Stimulated activated CD8-positive, alpha-beta memory T cell treated with anti-CD3 and anti-CD28 coated beads, Interleukin-12 subunit alpha, Interleukin-12 subunit beta, amount 100 ng/mL, for 1 hour (primary cell): ENCODE measurements at places on chromosomes 3 and 15.

- peak; percentile 8 for DNase-seq
Measured at GRCh38 chr3:142180761-142181362, 31.5 kb upstream of the TFDP2 start.

DNA sequence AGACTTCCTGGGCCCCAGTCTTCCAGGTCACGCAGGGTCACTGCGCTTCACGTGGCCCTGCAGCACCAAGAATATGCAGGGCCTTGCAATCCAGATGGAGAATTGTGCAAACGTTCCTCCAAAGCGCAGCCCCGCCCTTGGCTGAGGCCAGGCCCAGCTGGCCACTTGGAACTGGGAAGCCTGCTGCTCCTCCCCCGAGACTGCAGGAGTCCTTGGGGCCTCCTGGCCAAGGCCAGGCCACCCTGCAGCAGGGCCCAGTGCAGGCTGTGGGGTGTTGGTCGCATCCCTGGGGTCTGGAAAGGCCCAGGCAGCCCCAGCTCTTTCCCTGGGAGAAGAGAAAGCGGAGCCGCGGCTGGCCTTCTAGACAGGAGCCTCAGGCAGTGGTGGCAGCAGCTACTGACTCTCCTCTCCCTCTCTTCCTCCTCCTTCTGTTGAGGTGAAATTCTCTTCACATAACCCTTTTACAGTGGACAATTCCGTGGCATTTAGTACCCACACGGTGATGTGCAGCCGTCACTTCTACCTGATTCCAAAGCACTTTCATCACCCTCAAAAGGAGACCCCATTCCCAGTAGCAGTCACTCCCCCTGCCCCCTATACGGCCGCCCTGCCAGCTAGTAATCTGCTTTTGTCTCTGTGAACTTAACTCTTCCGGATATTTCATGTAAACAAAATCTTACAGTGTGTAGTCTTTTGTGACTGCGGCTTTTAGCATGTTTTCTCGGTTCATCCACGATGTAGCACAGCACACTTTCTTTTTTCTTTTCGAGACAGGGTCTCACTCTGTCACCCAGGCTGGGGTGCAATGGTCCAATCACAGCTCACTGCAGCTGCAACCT, 103.9 kb downstream of the TMEM266 start:
- no peak for DNase-seq

DNA sequence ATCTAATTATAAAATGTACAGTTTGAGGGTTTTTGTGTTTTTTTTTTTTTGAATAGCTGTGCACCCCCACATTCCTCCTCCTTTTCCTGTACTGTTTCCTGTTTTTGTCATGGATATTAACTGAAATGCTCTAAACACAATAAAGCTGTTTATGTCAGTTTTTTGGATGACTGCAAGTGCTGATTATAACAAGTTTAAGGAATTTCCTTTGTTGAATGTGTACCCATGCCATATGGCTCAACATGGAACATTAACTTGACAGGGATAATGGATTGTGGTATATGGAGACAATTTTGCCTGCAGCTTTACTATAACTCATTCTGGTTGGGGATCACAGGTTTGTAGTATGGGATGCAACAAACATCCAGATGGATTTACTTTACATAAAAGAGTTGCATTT, 216.4 kb downstream of the TCF12 start:
- DNase-seq = no peak

- no peak for DNase-seq
Measured at GRCh38 chr15:34373951-34374350, 7.0 kb upstream of the LPCAT4 start.

GRCh38 chr15:31609258-31609681, 282.6 kb downstream of the KLF13 start:
- no peak for DNase-seq

DNA sequence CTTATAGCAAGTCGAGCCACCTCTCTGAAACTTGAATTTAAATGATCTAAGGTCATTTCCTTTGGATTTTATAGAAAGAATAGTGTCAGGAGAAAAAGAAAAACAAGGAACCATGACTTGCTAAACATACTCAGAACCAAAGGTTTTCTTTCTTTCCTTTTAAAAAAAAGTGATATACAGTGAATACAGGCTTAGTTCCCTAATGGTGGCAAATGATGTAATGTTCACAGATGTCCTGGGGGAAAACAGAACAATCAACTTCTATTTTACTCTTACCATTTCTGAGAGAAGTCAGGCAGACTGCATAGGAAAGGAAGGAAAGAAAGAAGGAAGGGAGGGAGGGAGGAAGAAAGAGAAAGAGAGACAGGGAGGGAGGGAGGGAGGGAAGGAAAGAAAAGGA, 56.5 kb downstream of the ST6GAL1 start:
- no peak for DNase-seq

DNA sequence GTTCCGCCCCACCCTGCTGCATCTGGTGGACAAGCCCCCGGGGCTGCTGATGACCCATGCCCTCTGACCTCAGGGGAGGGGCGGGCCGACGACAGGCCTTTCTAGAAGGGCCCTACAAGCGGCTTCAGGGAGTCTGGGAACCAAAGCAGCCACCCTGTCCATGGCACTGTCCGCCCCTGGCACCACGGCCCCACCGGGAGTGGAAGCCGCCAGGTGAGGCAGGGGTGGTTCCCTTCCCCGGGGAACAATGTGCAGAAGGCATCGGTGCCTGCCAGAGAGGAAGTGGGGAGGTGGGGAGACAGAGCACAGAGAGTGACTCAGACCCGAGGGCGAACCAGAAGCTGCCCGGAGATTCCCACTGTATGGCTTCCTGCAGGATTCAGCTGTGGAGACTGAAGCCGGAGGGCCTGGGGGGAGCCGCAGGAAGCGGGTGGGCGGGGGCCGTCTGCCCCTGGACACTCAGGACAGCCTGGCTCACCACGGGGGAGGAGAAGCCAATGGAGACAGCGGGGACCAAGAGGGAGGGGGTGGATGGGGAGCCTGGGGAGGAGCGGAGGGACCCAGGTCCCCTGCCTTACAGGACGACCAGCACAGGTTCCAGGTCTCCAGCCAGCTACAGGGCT, 134.0 kb downstream of the TPRA1 start:
- no peak for DNase-seq

DNA sequence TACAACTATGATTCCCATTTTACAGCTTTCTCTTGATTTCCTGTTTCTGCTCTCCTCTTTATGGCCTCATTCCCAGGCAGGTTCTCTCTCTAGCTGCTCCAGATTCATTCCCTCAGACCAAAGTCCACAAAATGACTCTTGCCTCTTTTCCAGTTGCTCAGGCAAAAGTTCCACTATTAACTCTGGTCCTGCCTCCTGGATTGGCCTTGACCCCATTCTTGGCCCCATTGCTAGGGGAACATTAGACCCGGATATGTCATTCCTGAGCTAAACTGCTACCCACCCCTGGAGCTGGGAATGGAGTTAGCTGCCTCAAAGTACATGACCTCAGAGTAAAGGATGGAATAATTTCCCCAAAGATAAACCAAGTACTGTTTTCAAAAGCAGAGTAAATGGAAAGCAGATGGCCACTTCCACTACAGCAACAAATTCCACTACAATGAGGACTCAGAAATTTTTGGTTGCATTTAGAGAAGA, 73.0 kb upstream of the GAP43 start:
- DNase-seq = no peak

DNA sequence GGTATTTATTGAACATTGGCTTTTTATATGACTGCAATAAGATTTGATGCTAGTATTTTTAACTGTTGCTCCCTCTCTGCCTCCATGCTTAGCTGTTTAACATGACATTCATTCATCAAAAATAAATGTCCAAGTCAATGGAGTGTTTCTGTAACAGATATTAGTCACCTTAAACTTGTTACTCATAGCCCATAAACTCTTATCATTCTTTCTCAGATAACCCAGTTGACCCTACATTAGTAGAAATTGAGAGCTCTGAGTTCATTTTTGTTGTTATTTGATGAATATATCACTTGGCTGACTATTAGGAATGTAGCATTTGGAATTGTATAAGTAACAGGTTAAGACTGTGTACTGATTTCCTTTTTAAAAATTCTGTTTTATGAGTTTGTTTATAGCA, 201.1 kb downstream of the UBE2E2 start:
- DNase-seq = no peak

- DNase-seq = no peak
Measured at GRCh38 chr3:11349446-11349845, 77.2 kb downstream of the ATG7 start.

- no peak for DNase-seq
Measured at GRCh38 chr3:195838714-195839113, 27.0 kb upstream of the MUC4 start.

DNA sequence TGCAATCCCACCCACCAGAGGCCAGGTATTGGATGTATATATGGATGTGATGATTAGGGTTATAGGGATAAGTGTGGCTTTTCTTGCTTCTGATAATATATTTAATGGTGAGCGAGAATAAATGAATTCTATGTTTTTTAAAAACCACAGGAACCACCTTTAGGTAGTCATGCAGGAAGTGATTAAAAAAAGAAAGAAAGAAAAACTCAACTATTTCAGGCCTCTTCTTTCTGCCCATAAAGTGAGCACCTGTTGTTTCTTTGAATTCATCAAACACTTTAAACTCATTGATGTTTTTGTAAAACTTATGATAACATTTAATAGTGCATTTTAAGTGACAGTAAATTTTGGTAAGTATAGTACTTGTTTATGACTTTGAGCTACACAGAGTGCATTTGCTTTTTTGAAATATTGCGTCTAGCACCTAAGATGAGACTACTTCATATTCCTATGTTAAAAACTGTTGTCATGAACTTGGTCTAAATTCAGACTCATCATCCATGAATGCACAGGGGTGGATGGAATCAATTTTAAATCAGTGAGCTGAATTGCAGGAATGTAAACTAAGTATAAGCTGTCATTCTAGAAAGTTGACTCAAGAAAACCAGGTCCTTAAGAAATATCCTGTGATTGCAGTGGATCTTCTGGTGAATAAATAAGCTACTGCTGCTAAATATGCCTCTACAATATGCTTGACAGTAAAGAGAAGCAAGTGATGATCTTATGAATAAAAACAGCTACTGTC, 764.4 kb upstream of the NECTIN3 start:
- DNase-seq = no peak

DNA sequence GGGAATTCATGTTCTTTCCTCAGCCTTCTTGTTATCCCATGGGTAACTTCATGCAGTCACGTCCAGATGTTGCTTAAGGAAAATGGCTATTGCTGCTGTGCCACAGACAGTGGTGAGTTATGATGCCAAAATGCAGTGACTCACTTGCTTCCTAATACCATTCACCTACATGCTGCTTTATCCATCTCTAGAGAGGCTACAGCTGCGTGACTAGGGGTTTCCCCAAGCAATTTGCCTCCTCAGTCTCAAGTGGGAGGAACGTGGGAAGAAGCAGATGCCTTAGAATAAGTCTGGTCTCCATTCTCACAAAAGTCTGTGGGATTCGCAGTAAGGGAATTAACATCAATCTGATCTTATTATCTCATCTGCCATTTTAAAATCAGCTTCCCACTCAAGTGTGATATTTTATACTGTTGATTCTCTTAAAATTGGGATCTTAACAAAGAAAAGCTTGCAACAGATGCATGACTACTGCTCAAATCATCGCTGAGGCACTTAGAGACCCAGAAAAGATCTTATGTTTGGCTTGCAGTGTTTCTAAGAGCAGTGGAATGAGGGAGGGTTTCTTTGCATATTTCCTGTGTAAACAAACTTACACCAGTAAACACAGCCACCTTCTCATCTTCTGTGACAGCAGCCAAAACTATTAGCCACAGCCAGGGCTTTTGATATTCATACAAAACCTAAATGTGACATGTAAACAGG, 62.0 kb upstream of the ACP3 start:
- no peak for DNase-seq

- DNase-seq = no peak
Measured at GRCh38 chr3:123584284-123584987, 417 bp downstream of the HACD2 start.

GRCh38 chr3:99670556-99670950, 32.2 kb downstream of the COL8A1 start:
- no peak for DNase-seq

DNA sequence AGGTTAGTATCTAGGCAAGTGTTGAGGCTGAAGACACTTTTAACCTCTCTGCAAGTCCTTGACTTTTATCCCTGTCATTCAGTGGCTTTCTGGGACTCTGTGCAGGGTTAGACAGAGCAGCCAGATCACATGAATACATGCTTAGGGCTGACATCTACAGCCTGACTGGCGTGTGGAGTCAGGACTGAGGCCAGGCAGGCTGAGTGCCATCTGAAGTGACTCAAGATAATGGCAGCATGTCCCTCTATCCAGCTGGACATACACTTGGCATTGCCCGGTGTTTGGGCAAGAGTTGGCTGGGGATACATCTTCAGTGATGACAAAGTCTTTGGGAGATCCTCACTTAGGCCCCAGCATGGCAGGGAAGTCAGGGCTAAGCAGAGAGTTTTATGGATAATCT, 22.4 kb downstream of the DUOX2 start:
- no peak for DNase-seq

DNA sequence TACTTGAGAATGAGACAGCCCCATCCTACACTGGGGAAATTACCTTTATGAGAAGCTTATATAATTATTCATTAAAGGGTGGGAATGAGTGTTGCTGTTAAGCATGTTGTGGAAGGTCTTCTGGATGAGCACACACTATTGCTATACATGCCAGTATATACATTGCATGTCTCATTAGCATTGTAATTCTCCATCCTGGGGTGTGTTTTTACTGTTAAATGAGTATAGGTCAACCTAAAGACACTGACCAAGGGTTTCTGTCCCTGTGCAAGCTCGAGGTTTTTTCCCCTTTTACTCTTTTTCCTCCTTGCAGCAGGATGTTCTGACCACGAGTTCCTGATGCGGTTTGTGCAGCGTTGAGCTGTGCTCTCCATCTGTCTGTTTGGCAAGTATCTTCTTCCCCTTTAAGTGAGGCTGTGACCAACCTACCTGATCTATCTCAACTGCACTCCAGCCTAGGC, 7.2 kb upstream of the IVD start:
- no peak for DNase-seq

DNA sequence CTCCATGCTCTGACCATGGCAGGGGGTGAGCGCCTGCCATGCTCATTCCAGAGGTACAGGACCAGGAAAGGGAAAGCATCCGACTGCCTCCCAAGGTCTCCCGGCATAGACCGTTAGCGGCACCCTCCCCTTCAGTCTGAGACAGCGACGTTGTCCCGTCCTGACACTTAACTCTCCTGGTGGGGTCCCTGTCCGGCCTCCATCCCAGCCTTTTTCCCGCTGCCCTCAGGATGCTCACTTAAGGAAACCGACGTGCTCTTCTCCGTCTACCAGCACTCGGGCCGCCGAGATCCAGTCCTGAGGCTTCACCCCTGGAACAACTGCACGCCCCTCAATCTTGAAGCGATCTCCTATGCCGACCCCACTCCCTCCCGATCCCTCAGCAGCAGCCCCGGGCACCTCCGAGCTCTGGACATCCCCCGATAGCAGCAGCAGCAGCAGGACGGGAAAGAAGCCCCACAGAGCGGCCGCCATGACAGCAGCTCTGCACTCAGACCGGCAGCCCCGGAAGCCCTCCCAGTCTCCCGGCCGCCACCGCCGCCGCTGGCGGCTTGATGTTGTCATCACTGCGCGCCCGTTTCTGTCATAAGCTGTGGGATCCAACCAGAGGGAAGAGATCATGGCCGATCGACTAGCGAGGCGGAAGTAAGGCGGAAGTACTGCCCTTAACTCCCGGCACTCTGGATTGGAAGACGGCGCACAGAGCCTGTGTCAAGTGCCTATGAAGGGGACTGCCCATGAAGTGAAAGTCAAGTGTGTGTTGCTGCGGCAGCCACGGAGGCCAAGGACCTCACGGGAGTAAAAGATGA, at the start of the genes EMC7 and PGBD4:
Gene EMC7 (minus strand): TSS at position 497 of the 809 bp plus-strand sequence. CDS start 23 bp downstream, at position 474.
Gene PGBD4 (plus strand): TSS at position 718 of the 809 bp plus-strand sequence. CDS start 449 bp downstream, outside the sequence.
- peak; percentile 99 for DNase-seq
